ENCODE measurements at places on chromosomes 5 and 9.

DNA sequence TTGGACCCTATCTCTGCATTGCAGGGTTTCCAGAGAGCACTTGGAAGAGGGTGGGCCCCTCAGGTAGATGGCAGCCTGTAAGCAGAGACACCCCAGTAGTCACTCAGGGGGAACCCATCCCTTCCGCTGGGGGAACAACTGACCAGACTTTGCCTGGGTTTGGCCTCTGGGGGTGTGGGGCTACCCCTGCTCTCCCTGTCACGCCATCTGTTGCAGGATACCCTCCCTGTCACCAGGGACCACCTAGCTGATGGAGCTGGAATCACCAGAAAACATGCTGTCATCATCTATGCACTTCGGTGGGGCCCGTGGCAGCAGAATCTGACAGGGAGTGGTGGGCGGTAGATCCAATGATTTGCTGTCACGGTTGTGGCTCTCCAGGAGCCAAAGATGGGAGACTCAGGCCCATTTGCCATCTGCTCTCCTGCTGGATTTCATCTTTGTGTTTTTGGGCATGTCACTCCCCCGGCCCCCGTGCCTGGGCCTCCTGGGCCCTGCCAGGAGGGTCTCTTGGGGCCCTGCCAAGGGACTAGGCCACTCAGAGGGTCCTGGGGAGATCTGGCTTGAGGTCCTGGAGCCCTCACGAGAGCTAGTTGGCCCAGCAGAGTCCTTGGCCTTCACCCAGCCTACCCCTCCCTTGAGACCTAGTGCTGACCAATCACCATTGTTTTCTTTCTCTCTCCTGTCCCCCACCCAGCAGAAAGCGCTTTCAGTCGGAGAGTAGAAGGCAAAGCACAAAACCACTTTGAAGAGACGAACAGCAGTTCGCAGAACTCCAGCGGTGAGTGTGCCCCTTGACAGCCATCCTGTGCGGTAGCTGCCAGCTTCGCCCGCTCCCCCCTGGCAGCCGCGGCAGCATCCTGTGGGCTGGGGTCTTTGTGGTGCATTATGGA, 45.9 kb downstream of the AMBP start:
- no peak for DNase-seq

DNA sequence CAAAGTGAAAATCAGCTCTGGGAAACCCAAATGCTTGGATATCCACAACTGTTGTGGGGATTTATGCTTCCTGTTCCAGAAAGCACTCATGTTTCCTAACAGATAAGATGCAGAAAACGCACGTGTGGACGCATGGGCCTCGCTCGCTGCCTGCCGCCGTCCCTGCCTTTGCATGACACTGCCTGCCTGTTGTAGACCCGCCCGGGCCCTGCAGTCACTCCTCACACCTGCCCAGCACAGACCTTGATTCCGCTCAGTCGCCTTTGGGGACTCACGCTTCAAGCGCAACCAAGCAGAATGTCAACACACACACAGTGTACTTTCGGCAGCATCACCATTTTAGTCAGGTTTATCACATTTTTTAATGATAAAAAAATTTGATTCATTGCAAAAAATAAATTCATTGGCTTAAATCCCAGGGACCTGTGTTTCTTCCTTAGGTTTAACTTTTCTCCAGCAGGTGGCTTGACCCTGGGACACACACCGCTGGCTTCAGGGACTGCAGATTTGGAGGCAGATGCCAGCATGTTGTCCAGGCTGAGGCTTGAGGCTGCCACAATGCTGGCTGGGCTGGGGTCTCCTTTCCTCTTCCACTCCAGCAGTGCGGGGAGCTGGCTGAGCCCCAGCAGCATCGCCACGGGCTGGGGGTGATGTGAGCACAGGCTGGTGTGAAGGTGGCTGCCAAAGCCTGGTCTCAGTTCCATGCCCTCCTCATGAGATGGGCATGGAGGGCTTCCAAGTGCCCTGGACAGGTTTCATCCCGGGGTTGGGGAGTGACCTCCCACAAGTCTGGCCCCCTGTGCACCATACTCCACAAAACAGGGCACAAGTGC, 416.9 kb upstream of the IRX4 start:
- DNase-seq: no peak

- DNase-seq: no peak
These were observed 1086.5 kb downstream of the EFNA5 start for GRCh38 chr5:106584268-106584667.

DNA sequence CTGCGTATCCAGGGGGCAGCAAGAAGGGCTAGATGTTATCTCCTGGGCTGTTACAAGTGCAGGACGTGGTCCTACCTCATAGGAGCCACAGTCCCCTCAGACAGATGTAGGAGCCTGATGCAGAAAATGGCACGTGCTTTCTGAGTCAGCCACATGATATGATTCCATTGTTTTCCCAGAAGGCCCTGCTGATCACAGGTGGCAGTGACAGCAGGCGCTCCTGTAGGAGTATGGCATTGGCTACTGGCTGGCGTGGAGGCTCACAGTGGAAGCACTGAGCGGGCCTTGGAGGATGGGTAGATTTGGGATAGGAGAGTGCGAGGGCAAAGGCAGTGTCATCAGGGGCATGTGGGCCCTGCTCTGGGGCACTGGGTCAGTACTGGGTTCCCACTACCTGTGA, 21.9 kb downstream of the USP20 start:
- no peak for DNase-seq

DNA sequence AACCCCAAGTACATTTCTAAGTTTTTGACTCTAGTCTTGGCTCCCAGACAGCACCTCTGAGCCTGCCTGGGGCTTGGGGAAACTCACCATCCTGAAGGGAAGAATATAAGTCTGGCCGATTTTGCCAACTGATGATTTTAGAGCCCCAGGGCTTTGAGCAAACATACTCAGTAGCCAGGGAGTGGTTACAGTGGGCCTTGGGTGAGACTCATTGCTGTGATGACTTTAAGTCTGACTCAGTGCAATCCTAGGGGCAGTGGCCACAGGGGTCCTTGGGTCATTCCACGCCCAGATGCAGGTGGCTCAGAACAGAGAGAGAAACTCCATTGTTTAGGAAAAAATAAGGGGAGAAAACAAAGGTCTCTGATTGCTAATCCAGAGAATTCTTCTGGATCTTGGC, 312.0 kb upstream of the EDIL3 start:
- peak; percentile 76 for DNase-seq

GRCh38 chr9:72986522-72987116, 33.8 kb upstream of the ALDH1A1 start:
- DNase-seq: no peak

DNA sequence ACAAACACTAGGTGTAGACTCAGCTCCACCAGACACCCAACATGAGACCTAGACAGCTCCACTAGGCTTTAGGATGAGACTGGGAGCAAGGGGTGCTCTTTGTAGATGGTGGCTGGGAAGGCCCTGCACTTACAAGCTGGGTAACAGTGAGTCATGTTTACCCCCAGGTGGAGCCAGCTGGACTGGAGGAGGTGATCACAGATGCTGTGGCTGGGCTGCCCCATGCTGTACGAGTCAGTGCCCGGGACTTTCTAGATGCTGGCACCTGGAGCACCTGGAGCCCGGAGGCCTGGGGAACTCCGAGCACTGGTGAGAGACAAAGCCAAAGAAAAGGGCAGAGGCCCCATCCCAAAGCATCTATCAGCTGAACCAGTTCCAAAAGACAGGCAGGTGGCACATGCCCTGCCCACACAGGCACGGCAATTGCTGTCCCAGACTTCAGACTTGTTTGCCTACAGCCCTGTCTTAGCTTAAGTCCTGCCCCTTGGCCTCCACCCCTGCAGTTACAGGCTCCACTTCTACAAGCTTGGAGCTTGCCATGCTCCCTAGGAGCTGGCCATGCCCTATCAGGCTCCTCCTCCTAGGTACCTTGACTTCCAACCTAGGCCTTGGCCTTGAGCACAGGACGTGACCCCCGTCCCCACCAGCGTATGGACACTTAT, 2.7 kb downstream of the CCL27 start:
- no peak for DNase-seq

- DNase-seq: no peak
These were observed 36.8 kb downstream of the DAB2IP start for GRCh38 chr9:121688146-121688680.

DNA sequence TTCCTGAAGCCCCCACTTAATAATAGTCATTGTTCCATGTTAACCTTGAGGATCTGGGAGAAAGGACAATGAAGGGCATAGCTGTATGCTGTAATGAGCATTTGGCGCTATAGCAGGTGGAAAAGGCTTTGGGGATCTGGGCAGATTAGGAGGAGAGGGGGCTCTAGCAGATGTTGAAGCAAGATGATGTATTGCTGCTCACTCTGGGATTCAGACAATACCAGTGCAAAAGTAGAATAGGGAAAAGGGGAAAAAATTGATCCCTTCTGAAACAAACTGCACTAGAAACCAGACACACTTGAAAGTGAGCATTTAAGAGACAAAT, 575.3 kb upstream of the MEF2C start:
- DNase-seq: no peak

- no peak for DNase-seq
These were observed 453 bp downstream of the PTRH1 start for GRCh38 chr9:127714951-127715469.

DNA sequence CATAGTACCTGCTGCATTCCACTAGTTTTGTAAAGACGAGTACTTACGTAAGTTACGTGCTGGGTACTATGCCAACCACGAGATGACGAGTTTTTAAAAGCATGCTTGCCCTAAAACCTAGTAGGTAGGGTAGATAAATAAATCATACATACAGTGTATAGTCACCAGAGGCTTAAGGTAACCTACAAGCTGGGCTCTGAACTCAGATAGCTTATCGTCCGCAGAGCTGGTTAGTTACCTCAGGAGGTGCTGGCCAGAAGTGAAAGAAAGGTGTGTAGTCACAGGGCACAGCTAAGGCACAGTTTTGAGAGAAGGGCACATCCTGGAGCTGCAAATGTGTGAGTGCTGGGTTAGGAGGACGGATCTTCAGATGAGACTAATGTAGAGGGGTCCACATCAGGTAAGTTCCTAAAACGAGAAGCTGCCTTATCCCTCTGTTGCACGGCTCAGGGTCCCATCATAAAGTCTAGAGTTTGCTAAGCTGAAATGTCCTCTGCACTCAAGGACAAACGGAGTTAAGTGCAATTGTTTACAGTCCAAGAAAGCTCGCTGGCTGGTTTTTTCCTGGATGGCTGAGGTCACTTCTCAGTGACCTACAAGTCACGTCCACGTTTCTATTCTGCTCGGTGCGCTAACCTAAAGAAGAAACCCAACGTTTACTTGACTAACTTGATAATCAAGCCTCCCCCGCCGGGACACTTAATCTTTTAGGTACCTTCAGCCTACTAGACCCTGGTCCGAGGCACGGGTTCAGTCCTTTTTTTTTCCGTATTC, 1.1 kb upstream of the SNX24 start:
- no peak for DNase-seq

DNA sequence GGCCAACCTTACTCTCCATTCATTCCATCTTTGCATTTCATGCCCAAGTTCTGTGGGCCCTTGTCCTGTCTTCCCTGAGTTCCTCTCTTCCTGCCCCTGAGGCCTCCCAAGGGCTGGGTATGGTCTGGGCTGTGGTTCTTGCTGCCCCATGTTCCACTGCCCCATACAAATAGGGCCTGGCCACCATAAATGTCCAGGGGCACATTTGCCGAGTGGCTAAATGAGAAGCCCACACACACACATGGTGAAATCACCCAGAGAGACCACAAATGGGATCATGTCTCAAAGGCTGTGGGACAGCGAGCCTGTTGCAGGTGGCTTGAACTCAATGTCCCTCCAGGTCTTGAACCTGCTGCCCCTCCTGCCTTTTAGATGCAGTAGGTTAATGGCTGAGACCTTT, 1.2 kb downstream of the TIFAB start:
- DNase-seq: no peak

DNA sequence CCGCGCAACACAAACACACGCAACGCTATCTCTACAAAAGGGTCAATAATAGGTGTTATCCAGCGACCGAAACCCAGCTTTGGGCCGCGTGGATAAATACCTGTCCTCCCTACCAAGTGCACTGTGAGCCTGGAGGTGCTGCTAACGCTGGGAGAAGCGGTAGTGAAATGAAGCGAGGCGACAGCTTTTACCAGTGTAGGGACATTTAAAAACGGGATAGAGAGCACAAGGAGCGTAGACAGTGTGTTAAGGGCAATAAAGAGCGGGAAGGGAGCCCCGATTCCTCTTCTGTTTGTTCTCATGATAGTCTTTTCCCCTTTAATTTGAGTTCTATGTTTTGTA, 421 bp upstream of the DEPDC1B start:
- DNase-seq: no peak

DNA sequence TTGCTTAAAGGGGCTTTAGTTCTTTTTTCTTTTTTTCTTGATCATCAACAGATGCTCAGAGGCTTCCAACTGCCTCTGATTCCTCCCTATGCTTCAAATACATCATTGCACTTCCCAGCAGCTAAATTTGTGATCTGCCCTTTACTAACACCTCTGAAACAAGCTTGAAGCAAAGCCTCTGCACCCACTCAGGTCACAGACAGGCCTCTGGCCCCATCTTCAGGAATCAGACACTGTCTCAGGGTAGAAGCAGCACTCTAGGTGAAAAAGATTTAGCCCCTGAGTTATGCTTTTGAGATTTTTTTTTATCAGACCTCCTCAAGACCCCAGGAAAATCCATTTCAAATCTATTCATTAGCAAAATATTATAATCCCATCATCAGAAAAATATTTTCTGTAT, 91.5 kb downstream of the MAMDC2 start:
- no peak for DNase-seq

DNA sequence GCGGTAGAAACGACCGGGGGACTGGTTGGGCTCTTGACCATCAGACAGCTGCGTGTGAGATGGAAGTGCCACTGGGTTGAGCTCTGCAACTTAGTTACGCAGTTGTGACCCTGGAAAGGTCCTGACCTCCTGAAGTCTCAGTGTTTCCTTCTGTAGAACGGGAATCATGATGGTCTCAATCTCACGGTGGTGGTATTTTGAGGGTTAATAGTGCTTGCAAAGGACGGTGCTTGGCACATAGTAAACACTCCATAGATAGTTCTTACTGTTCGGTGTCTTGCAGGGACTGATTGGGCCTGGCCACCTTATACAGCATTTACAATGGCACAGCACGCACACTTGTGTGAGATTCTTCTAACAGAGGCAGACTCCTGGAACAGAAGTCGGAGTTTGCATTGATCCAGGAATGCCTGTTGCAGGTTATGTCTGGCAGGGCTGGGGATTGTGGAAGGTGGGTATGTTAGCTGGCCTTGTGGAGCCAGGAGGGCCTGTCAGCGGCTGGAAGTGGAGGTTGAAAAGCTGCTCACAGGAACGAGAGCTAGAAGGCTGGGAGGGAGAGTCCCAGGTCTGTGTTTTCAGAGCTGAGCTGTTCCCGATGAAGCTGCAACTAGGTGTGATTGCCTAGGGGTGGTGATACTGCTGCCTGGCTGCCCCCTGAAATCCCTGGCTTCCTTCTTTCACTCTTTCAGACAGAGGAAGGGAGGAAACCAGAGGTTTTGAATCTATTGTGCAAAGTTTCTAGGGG, 962 bp upstream of the TXN start:
- DNase-seq: no peak

- DNase-seq: peak; percentile 69
These were observed 456 bp downstream of the KDM3B start for GRCh38 chr5:138352722-138353559.

GRCh38 chr9:107557236-107557990, 67.8 kb upstream of the KLF4 start:
- no peak for DNase-seq

GRCh38 chr5:58060996-58061395, 398.9 kb downstream of the PLK2 start:
- no peak for DNase-seq

- DNase-seq: no peak
These were observed 8.7 kb downstream of the PHF19 start for GRCh38 chr9:120868339-120868675.

- DNase-seq: peak; percentile 69
These were observed 99.0 kb upstream of the SLC1A3 start for GRCh38 chr5:36507332-36507952.

GRCh38 chr5:149664083-149664482, 66.0 kb upstream of the PPARGC1B start:
- no peak for DNase-seq
